ENCODE measurements at places on chromosomes 1 and 21. TPM values are rescaled to one million over a fixed set of nuclear protein-coding genes. Genes with fewer than 3 reads are reported as not detected.

PLA2G2D gene
- total RNA-seq: not detected

FAM167B gene
- total RNA-seq: 0.80 TPM

KIAA0040 gene
- 35.3 TPM for total RNA-seq

MTARC1 gene
- not detected for total RNA-seq

CFHR5 gene
- total RNA-seq: not detected

RHCE gene
- total RNA-seq: 0.25 TPM

PYGO2 gene
- 30.4 TPM for total RNA-seq

CA6 gene
- 0.41 TPM for total RNA-seq

Data from activated T-helper 2 cell treated with anti-CD3 and anti-CD28 coated beads, Interferon-gamma antibody, Interleukin-2, Interleukin-4, amounts not matched to agents 10 μg/mL and 5 μg/mL and 100 μg/mL, durations not matched to agents 14 hours and 24 hours and 36 hours (primary cell).